ENCODE measurements at places on chromosomes 16 and 17.

DNA sequence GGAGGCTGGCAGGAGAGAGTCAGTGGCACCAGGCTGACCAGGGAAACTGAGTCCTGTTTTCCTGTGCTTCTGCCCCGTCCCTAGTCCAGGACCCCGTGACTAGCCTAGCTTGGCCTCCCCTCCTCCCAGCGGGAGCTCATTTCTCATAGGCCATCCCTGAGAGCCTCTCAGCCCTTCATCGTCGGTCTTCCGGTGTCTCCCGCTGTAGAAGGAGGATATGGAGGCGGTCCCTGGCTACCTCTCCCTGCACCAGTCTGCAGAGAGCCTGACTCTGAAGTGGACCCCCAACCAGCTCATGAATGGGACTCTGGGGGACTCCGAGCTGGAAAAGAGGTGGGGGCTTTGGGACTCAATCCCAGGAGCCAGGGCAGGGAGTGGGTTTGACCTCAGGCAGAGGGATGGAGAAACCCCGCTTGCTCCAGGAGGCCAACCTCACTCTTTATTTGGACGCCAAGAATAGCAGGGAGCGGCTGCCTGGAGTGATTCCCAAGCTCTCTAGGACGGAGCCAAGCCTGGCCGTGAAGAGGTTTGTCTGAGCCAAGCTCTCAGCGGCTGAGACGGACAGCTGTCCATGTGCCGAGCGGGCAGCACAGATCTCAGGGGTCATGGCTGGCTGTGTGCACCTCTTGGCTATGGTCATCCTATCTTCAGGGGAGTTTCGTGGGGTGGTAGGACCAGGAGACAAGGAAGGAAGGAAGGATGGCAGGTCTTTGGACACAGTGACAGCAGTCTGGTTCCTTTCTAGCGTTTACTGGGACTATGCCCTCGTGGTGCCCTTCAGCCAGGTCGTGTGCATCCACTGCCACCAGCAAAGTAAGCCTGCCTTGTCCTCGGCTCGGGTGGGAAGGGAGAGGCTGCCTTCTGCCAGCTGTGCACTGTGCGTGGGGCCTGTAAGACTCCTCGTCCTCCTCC is 26.8 kb downstream of the SGSM2 start:
- no peak for DNase-seq

DNA sequence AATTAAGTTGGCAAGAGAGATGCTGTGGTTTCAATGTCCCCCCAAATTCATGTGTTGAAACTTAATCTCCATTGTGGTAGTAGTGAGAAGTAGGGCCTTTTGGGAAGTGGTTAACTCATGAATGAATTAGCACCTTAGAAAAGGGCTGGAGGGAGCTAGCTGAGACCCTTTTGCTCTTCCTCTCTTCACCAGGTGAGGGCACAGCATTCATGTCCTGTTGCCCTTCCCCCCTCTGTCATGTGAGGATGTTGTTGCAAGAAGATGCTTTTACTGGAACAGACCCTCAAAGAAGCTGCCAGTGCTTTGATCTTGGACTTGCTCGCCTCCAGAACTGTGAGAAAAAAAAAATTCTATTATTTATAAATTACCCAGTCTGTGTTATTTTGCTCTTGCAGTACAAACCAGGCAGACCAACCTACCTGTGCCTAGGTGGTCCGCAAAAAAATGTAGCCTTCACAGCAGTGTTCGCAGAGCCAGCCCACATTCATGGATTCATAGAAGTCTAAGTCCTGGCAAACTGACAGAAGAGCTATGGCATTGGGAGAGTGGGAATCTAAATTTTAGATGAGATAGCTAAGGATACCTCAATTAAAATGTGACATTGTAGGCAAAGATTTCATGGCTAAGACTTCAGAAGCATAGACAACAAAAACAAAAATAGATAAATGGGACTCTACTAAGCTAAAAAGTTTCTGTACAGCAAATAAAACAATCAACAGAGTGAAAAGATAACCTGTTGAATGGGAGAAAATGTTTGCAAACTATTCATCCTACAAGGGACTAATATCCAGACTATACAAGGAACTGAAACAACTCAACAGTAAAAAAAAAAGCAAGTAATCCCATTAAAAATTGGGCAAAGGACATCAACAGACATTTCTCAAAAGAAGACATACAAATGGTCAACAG is 32.0 kb upstream of the ABCA5 start:
- peak; percentile 11 for DNase-seq

GRCh38 chr17:37564252-37564651 is 45.0 kb downstream of the SYNRG start:
- no peak for DNase-seq

DNA sequence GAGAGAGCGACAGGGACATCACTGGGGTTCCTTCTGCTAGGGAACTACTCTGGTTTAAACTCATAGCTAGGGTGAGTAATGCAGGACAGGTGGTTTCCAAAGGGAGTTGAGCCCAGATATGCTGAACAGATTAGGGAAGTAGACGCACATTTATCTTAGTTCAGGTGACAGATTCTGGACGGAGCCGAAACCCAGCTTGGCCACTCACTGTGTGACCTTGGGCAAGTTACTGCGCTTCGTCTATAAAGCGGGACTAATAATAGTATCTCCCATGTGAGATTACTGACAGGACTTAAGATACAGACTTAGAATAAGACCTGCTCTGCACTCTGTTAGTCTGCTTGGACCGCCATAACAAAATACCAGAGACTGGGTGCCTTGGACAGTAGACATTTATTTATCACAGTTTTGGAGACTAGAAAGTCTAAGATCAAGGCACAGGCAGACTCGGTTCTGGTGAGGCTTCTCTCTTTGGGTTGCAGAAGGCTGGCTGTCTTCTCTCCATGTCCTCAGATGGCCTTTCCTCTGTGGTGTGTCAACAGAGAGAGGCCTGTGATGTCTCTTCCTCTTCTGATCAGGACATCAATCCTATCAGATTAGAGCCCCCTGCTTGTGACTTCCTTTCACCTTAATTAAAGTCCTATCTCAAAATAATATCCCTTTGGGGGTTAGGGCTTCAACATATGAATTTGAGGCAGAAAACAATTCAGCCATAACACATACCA is 12.1 kb downstream of the SCNN1G start:
- no peak for DNase-seq

- DNase-seq, result no peak
Observed at GRCh38 chr17:6109536-6109935, 39.4 kb downstream of the WSCD1 start.

DNA sequence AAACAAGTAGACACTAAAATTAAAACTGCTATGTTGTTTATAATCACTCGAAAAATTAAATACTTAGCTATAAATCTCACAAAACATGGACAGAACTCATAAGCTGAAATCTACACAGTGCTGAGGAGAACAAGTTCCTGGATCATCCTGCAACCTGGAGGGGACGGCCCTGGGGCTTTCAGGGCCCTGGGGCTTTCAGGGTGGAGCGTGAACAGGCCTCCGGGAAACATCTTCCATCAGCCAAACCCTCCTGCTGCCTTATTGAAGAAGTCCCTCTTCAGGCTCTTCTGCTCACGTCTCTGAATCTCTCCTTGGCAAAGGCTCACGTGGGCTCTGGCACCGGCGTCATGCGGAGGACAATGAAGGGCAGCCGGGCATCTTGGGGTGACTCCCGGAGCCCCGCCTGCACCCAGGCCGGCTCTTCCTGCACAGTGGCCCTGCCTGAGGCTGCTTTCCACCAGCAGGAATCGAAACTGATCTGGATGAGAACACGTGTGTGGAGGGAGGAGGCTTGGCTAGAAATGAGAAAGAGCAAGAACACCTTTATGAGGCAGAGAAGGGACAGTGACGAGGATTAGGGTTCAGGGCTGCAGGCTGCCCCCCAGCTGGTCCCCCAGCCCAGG is 127.3 kb downstream of the CDRT15L2 start:
- DNase-seq, result no peak

- DNase-seq, result no peak
Observed at GRCh38 chr17:80406146-80406545, 8.8 kb upstream of the ENDOV start.
